Sciatic nerve (tissue), 2 donors: ENCODE measurements at places on chromosomes 16 and 17.

DNA sequence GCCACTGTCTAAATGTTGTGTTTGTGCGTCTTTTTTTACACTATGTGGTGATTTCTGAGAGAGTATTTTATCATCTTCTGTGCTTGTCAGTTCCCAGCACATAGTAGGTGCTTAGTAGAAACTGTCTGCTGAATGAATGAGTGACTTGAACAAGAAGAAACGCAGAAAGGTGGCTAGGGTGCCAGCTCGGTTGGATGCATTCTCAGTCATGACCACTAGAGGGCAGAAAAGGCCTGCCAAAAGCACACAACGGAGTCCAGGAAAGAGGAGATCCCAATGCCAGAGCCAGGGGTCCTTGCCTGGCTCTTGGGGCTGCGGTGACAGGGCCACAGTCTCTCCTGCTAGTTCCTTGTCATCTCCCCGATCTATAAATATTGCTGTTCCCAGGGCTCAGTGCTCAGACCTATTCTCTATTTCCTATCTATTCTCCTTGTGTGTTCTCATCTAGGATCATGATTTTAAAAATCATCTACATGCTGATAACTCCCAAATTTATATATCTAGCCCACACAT, 57.3 kb upstream of the CCL1 start:
- peak; percentile 79 for DNase-seq

GRCh38 chr16:68564382-68564985, 25.4 kb downstream of the ZFP90 start:
- no peak for DNase-seq

GRCh38 chr16:86519649-86520316, 9.5 kb downstream of the FOXF1 start:
- peak; percentile 77 for DNase-seq

- DNase-seq = no peak
Measured at GRCh38 chr17:41563607-41564170, 8.2 kb downstream of the KRT9 start.

DNA sequence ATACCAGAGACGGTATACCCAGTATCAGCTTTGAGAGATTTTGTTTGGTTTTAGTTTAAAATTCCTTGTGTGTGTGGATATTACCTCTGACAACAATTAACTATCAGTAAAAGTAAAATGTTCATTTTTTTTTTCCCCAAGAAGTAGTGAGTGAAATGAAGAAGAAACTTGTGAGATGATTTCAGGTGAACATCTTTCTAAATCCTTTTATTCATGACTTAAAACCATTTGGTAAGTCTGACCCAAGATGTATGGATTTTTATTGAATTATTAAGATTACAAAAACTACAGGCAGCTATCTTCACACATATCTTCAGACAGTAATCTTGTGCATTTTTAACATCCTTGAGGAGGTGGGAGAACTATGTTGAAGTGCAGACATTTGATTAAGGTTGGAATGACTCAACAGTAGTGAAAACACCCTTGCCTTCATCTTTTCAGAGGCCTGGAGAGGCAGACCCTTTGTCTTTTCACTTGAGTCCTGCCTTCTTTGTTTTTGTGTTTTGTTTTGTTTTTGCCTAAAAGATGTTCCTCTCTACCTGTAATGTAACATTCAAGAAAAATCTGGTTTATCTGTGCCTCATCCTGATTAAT, 240.3 kb upstream of the TBX2 start:
- no peak for DNase-seq

- DNase-seq = peak; percentile 67
Measured at GRCh38 chr17:56908001-56908542, 5.8 kb downstream of the TRIM25 start.

DNA sequence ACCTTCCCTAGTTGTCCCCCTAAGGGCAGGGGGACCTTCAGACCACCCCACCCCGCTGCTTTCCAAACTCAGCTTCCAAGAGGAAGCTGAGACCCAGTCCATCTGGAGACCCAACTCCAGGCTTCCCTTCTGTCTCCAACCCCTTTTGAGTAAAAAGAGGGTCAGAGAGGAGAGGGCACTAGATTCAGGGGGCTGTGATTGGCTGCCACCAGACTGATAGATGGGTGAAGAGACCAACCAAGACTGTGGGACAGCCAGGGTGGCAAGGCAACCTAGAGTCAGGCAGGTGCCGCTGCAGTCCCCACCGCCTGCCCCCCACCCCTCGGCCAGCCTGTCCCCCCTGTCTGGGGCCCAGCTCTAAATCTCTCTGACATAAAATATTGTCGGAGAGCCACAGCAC, 92.5 kb downstream of the SDK2 start:
- no peak for DNase-seq

- DNase-seq = peak; percentile 46
Measured at GRCh38 chr16:2825049-2825742, 4.9 kb upstream of the ZG16B start.

DNA sequence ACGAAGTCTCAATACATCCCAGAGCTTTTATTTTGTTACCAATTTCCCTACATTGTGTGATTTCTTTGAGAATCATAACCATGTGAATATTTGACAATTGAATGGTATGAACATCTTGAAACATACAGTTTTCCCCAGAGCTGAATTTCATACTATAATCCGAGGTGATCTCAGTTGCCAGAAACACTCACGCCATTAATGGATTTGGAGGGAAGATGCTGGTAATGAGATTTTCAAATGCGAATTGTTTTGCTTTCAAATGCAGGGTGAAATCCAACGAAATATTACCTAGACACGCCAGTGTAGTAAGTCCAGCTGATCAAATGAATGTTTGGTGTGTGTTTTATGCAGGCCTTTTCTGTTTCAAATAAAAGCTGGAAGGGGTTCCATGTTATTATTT, 277.8 kb upstream of the CDH5 start:
- DNase-seq = no peak

- DNase-seq = no peak
Measured at GRCh38 chr16:24075302-24075701, 180.8 kb upstream of the CACNG3 start.

DNA sequence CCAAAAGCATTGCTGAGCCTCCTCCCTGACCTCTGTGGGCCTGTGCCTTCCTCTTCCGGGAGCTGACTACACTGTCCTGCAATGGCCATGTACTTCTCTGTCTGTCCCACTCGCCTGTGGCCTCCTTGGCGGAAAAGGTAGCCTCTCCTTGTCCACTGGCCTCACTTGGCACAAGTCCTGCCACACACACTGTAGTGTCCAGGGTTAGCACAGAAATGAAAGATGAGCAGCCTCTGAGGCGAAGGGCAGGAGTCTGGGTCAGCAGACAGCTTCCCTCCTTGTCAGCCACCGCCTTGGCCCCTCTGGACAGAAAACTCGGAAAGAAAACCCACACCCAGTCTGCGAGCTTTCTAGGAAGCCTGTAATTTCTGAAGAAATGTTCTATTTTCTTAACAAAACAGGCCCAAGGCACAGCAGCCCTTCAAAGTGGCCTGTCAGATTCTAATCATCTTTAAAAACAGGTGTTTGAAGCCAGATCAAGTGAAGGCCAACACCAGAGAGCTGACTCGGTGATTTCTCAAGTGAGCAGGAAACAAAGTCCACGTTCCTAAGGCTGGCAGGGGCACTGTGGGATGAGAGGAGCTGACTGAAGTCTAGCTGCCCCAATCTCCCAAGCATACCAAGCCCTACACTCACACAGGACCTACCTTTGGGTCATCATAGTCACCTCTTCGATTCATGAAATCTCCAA, 67.2 kb downstream of the GTF3C1 start:
- DNase-seq = no peak

GRCh38 chr16:85216522-85217375, 104.5 kb upstream of the CIBAR2 start:
- DNase-seq = no peak

DNA sequence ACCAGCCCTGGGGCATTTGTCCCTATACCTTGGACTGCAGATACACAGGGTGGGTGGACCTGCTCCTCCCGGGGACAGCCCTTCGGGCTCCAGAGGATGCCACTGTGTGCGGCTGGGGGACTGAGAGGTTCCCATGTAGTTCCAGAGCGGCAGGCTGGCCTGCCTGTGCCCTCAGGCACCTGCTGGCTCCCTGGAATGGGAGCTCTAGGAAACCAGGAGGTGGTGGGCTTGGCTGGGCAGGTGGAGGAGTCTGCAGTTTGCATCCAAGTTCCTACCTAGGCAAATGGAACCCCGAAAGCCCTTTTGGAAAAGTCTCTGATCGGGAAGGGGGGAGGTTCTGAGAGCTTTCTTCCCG, 982 bp downstream of the DBNDD1 start:
- no peak for DNase-seq

GRCh38 chr16:85166699-85167588, 54.7 kb upstream of the CIBAR2 start:
- no peak for DNase-seq

DNA sequence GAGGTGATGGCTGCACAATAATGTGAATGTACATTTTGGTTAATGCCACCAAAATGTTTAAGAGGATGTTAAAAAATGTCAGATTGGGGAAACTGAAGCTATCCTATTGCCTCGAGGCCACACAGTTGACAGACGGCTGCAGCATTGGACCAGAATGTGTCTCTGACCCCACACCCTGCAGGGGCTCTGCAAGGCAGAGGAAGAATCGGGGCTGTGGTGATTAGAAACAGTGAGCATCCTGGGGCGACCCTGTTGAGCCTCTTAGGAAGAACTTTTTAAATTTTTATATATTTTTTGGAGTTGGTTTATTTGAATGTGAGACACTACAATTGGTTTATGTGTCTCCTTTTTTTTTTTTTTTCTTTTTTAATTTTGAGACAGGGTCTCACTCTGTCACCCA, 15.0 kb upstream of the ADORA2B start:
- no peak for DNase-seq

DNA sequence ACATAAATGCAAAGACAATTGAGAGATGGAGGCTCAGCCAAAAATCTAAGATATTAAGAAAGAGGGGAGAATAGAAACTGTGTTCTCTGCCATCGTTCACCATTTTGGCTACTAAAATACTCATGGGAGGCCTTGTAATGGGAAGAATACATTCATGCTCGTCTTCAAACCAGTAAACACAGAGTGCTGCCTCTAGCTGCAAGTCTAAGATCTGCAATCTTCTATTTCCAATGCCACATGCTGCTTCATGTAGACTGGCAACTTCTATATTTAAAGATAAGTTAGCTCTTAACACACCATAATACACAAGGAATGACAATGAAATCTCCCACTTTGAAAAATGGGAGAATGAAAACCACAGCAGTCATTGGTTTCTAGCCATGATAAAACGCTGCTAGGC, 387.3 kb downstream of the HS3ST3B1 start:
- no peak for DNase-seq

DNA sequence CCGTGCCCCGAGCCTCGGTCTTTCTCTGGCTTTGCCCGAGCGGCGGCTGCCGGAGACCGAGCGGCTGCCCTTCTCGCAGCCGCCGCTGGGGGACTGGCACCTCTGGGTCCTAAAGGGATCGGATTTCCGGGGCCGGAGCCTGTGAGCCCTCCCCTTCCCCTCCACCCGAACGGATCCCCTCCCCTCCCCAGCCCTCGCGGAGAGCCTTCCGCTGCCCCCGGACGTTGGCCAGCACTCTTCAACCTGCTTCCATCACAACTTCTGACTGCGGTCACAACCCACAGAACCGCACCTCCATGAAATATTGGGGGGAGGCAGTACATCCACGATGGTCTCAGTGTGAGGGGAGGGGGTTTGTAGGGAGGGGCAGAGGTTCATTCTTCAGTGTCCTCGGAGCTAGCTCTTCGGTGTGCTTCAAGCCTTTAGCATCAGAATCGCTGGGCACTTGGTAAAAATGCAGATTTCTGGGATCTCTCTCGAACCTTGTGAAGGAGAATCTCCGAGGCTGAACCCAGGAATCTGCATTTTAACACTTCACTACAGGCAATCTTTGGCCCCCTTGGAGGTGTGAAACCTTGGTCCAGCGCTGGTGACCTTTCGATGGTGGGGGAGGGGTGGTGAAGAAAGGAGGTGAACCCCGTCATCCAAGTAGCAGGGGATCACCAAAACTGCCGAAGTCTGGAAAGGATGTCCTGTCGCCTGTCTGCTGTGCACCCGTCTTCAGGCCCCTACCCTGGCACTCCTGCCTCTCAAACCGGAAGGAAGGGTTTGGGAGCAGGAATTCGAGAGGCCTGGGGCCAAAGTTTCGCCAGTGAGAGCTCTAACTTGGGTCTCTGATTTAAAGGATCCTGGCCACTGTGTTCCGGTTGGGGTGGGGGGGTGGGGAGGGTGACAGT, 812 bp upstream of the PPP1R9B start:
- DNase-seq = peak; percentile 94

GRCh38 chr16:63315229-63315628, 1279.0 kb upstream of the CDH8 start:
- no peak for DNase-seq

DNA sequence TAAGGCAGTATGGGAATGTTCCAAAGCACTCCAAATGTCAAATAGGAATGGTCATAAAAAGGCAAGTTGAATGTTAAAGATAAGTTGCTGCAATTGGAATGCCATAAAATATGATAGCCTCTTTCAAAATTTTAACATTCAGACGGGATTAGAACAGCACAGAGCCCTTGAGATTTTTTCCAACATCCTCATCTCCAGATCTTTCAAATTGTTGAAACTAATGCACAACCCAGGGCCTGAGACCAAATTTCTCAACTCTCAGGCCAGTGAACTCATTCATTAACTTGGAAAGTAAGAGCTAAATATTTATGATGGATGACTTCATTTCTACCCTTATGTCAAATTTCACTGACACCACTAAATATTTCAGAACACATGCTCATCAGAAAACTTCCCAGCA, 346.5 kb upstream of the XYLT1 start:
- DNase-seq = no peak

DNA sequence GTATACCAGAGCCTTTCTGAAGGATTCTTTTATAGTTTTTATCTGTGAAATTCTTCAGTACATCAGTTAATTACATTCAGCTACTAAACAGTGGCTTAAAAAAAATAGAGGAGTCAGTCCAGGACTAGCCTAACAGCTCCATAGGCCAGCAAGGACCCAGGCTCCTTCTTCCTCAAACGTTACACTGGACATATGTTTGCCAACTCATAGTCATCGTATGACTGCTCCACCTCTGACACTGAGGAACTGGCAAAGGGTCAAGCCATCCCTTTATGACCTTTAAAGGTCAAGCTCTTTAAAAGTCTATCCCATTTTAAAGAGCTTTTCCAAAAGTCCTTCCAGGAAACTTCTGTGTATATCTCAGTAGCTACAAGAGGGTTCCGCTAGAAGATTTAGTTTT, 36.6 kb downstream of the PHLPP2 start:
- DNase-seq = no peak

DNA sequence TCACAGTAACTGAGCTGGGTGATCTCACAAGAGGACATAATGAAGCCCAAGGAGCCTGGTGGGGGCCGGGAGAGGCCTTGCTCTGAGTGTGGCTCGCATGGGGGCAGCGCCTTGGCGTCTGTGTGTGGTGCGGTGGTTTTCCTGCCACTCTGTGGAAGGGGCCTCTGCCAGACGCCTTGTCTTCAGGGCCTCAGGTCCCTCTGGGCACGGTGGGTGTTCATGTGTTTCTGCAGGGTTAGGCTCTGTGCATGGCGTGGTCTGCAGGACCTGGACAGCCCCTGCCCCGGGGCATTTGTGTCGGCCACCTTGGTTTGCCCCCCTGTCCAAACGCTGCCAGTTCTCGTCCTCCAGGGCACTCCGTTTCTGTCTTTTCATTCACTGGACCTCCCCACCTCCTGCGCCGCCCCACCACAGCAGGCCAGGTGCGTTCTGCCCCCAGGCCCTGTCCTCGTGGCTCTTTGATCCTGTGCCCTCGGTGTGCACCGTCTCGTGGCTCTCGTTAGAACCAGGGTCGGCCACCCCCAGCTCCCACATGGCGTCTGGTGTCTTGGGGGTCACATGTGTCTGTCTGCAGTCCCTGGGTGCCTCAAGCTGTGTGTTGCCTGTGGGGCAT, 43.7 kb upstream of the ZNF750 start:
- no peak for DNase-seq
